ENCODE measurements at places on chromosomes 4 and X.

DNA sequence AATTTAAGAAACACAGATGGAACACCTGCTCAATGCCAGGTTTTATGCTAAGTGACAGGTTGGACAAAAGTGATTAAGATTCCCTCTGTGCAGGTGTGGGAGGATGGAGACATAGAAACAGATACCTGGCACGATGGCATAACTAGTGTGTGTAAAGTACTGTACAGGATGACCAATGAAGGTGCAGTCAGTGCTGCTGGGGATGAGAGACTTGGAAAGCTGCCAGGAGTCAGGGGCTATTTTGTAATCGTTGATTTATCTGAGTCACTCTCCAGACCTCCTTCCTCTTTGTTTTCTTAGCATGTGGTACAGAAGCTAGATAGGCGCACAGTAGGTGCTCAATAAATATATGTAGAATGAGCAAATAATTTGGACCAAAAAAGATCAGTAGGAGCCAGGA lies 58.2 kb downstream of the CWH43 start:
- DNase-seq = no peak

GRCh38 chrX:56968980-56969379 lies 26.4 kb downstream of the SPIN3 start:
- no peak for DNase-seq

DNA sequence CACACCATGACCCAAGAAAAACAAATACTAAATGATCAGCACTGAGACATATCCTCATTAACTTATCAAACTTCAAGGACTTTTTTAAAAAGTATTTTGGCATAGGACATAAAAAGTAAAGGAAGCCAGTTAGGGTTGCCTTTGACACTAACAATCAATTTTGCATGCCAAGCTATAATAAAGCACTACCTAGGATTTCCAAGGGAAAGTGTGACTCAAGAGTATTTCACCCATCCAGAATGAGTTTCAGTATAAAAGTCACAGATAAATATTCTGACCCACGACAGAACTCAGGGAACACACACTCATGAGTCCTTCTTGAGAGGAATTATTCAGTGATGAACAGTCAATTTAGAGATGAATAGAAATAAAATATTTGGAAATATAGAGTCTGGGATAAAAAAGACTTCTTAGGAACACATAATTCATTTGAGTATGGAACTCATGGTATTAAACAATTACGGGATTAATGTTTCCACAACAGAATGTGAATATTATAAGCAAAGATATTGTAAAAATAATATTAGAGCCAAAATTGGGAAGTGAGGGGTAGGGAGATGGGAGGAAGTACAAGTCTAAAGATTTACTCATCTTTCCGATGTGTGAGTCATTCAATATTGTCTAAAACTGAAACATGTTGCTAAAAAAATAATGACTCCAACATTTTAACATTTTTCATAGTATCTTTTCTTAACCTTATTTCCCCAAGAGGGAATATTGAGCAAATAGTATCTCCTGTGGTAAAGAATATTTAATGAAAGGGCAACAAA lies 143.5 kb upstream of the LNX1 start:
- no peak for DNase-seq

- DNase-seq = no peak
These were observed 3.1 kb downstream of the CT45A10 start for GRCh38 chrX:135890087-135890585.

GRCh38 chr4:109231331-109231730 lies 71.1 kb downstream of the COL25A1 start:
- no peak for DNase-seq

GRCh38 chrX:38154818-38155217 lies 65.9 kb downstream of the SRPX start:
- no peak for DNase-seq

Measured in CD4-positive, alpha-beta T cell treated with Interleukin-17A for 1 hour (primary cell).